ENCODE measurements at places on chromosomes 13 and 19. TPM values are rescaled to one million over a fixed set of nuclear protein-coding genes. Genes with fewer than 3 reads are reported as not detected.

The ZNF582 gene
- total RNA-seq, result 2.1 TPM

DNA sequence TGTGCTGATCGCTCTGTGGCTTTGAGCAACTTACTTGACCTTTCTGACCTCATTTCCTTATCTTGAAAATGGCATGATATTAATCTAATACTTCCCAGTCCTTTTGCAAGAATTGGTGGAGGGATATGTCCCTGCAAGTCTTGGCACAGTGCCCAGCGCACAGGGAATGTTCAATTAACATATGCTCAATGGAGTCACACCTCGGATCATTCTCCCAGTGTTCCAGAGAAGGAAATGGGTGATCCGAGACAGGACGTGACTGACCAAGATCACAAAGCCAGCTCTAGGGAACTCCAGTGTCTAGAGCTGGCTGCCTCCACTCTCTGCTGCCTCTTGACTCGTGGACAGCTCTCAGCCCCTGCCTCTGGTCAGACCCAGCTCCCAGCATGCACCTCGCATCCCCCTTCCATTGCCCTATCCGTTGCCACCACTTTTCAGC lies 3.6 kb downstream of the CDC42EP5 start:
- no peak overlapping the region for H3K27ac ChIP-seq
- H3K4me1 ChIP-seq, result no peaks in the 10 kb centered on the region
- peaks cover 30% of the 10 kb centered on the region for H3K27me3 ChIP-seq
- no peak overlapping the region for H3K4me3 ChIP-seq
- peak; percentile 20 for DNase-seq

DNA sequence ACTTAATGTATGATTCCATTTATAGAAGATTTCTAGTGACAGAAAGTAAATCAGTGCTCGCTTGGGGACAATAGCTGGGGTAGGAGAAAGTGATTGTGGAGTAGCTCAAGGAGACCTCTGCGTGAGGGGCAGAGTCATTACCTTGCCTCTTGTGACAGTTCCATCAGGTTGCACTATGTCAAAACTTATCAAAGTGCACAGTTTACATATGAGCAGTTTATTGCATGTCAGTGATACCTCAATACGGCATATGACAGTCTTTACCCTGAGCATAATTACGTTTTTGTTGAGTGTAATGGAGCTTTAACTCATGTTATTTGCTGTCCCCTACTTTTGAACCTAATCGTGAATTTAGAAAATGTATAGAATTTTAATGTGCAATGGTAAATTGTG lies 15.0 kb downstream of the ARHGEF7 start:
- no peaks in the 10 kb centered on the region for H3K36me3 ChIP-seq
- H3K4me3 ChIP-seq, result no peak overlapping the region
- DNase-seq, result no peak
- H3K27me3 ChIP-seq, result no peaks in the 10 kb centered on the region
- no peaks in the 10 kb centered on the region for H3K4me1 ChIP-seq
- H3K27ac ChIP-seq, result no peak overlapping the region

The PRTN3 gene
- 0.86 TPM for total RNA-seq

The PLEKHJ1 gene
- total RNA-seq, result 127 TPM

The LCP1 gene
- 163 TPM for total RNA-seq

- H3K4me3 ChIP-seq, result no peak overlapping the region
- no peaks in the 10 kb centered on the region for H3K36me3 ChIP-seq
- no peak for DNase-seq
- H3K27ac ChIP-seq, result no peak overlapping the region
- H3K27me3 ChIP-seq, result no peaks in the 10 kb centered on the region
These were observed 213.7 kb downstream of the SLITRK5 start for GRCh38 chr13:87884884-87885283.

- no peak overlapping the region for H3K4me3 ChIP-seq
- H3K4me1 ChIP-seq, result no peaks in the 10 kb centered on the region
- H3K36me3 ChIP-seq, result no peaks in the 10 kb centered on the region
- no peaks in the 10 kb centered on the region for H3K27me3 ChIP-seq
- no peak for DNase-seq
These were observed 316.8 kb downstream of the ATP8A2 start for GRCh38 chr13:25688536-25688935.

The ACP7 gene
- not detected for total RNA-seq

GRCh38 chr19:47350630-47351029 lies 1.5 kb downstream of the DHX34 start:
- H3K27me3 ChIP-seq, result no peaks in the 10 kb centered on the region
- H3K4me1 ChIP-seq, result peaks cover 32% of the 10 kb centered on the region
- 0 out of 3 replicates have a peak overlapping the region, but pooled peaks have one; percentile 16 for H3K27ac ChIP-seq
- no peak for DNase-seq
- peaks cover 48% of the 10 kb centered on the region for H3K36me3 ChIP-seq

DNA sequence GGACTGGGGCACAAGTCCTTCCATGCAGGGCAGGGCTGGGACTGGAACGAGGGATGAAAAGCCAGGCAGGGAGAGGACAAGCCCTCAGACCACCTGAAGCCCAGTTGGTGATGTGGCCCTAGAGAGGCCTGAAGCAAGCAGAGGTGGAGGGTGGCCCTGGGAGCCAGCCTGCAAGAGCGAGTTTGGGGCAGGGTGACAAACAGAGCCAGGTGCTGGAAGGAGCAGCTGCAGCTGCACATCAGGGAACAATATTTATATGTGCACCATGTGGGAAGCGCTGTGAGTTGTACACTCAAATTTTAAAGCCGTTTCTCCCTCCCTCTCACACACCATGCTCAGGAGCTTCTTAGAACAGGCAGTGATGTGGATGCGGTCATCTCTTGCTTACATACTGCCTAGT lies 67.8 kb downstream of the FGF9 start:
- H3K36me3 ChIP-seq, result no peaks in the 10 kb centered on the region
- H3K4me1 ChIP-seq, result no peaks in the 10 kb centered on the region
- no peak overlapping the region for H3K27ac ChIP-seq
- DNase-seq, result no peak
- H3K27me3 ChIP-seq, result no peaks in the 10 kb centered on the region

GRCh38 chr13:52944697-52945096 lies 83.9 kb upstream of the OLFM4 start:
- no peak overlapping the region for H3K4me3 ChIP-seq
- no peak for DNase-seq
- no peaks in the 10 kb centered on the region for H3K36me3 ChIP-seq
- no peaks in the 10 kb centered on the region for H3K27me3 ChIP-seq
- no peaks in the 10 kb centered on the region for H3K4me1 ChIP-seq
- no peak overlapping the region for H3K27ac ChIP-seq

- no peak overlapping the region for H3K4me3 ChIP-seq
- H3K4me1 ChIP-seq, result peaks cover 5% of the 10 kb centered on the region
- H3K27ac ChIP-seq, result no peak overlapping the region
- no peaks in the 10 kb centered on the region for H3K27me3 ChIP-seq
These were observed 53.0 kb downstream of the LRCH1 start for GRCh38 chr13:46605825-46606554.

GRCh38 chr13:72437458-72437857 lies 290.0 kb downstream of the MZT1 start:
- H3K4me3 ChIP-seq, result no peak overlapping the region
- DNase-seq, result no peak
- no peaks in the 10 kb centered on the region for H3K36me3 ChIP-seq
- no peaks in the 10 kb centered on the region for H3K27me3 ChIP-seq

GRCh38 chr19:42247640-42248199 lies 5.3 kb upstream of the GSK3A start:
- H3K27ac ChIP-seq, result no peak overlapping the region
- peaks cover 47% of the 10 kb centered on the region for H3K36me3 ChIP-seq
- peaks cover 24% of the 10 kb centered on the region for H3K4me1 ChIP-seq
- no peak overlapping the region for H3K4me3 ChIP-seq

The TYROBP gene
- total RNA-seq, result 2.7 TPM

The SELENOV gene
- 0.09 TPM for total RNA-seq

GRCh38 chr19:752652-753517 lies 2.0 kb downstream of the MISP start:
- no peak overlapping the region for H3K27ac ChIP-seq
- no peaks in the 10 kb centered on the region for H3K36me3 ChIP-seq
- peak; percentile 34 for DNase-seq
- peaks cover 11% of the 10 kb centered on the region for H3K4me1 ChIP-seq
- H3K4me3 ChIP-seq, result no peak overlapping the region

The UPK1A gene
- not detected for total RNA-seq

GRCh38 chr13:71851498-71852409 lies 15.2 kb downstream of the DACH1 start:
- no peak overlapping the region for H3K4me3 ChIP-seq
- H3K27me3 ChIP-seq, result no peaks in the 10 kb centered on the region
- H3K27ac ChIP-seq, result no peak overlapping the region
- no peaks in the 10 kb centered on the region for H3K36me3 ChIP-seq
- H3K4me1 ChIP-seq, result no peaks in the 10 kb centered on the region
- DNase-seq, result no peak

DNA sequence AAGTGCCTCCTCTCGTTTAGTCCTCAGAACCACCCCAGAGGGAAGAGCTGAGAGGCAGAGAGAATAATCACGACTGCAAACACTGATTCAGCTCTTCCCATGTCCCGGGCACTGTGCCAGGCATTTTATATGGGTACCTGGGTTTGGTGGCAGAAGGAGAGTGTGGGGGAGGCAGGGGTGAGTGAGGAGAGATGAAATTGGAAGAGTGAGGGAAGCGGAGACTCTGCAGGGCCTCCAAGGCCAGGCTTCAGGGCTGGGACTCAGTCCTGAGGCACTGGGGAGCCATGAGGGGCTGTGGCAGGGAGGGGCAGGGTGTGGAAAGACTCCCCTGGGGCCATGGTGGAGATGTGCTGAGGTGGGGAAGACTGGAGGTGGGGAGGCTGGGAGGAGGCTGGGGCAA lies 8.7 kb downstream of the SYNGR4 start:
- H3K36me3 ChIP-seq, result no peaks in the 10 kb centered on the region
- no peak overlapping the region for H3K27ac ChIP-seq
- peaks cover 20% of the 10 kb centered on the region for H3K4me1 ChIP-seq
- no peak for DNase-seq

DNA sequence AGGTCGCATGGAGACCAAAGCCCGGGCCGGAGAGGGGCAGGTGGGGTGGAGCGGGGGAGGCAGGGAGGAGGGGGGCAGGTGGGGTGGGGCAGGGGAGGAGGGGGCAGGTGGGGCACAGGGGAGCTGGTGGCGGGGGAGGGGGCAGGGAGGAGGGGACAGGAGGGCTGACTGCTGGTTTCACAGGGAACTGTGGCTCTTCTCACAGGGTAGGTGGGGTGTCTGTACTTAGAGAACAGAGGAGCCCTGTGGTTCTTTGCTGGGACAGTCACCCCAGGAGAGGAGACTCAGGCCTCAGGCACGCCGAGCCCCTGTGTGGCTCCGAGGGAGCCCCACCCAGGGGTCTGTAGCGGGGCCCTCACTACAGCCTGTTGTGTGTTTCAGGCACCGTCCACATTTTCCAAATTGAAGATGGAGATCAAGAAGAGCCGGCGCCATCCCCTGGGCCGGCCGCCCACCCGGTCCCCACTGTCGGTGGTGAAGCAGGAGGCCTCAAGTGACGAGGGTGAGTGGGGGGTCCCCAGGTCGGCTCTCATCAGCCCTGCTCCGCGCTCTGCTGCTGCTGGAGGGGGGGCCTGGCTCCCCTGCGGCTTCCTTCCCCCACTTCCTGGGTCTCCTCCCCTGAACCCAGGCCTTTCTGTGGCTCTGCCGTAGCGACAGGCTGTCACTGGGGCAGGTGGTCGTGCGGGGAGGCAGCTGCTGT lies 162.7 kb downstream of the KDM4B start:
- H3K27ac ChIP-seq, result no peak overlapping the region
- peaks cover 27% of the 10 kb centered on the region for H3K36me3 ChIP-seq
- H3K27me3 ChIP-seq, result no peaks in the 10 kb centered on the region
- DNase-seq, result no peak
- peaks cover 26% of the 10 kb centered on the region for H3K4me1 ChIP-seq

GRCh38 chr13:113078902-113079780 lies 26.4 kb upstream of the F7 start:
- H3K4me3 ChIP-seq, result no peak overlapping the region
- no peak for DNase-seq
- no peak overlapping the region for H3K27ac ChIP-seq
- H3K27me3 ChIP-seq, result no peaks in the 10 kb centered on the region
- H3K36me3 ChIP-seq, result no peaks in the 10 kb centered on the region

The PODNL1 gene
- 0.40 TPM for total RNA-seq

DNA sequence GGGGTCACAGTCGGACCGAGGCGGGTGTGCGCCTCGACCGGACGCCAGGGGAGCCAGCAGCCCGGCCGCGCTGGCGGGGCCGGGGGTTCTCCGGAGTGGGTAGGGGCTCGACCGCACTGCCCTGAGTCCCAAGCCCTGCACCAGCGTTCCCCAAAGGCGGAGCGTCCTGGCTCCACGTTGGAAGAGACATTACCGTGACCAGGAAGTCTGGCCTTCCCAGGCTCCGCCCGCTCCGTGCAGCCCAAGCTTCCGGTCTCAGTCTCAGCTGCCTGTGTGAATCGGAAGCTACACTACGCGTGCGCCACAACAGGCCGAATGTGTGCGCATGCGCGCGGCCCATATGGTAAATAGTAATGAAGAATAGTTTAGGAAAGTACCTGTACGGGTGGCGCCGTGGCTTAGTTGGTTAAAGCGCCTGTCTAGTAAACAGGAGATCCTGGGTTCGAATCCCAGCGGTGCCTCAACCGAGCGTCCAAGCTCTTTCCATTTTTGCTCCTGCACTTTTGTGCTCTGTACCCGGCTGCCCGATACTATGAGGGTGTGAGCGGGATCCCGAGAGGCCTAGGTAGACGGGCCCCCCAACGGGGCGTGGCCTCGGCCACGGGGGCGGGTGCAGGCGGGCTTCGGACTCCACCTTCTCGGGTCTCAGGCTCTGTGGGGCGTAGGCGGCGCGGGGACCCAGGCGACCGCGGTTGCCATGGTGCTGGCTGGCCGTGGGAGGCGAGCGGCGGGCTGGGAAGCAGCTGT lies 17.3 kb upstream of the LRP3 start:
- H3K4me3 ChIP-seq, result peak overlapping the region; percentile 72
- peak overlapping the region; percentile 85 for H3K27ac ChIP-seq
- H3K4me1 ChIP-seq, result peaks cover 12% of the 10 kb centered on the region
- no peaks in the 10 kb centered on the region for H3K36me3 ChIP-seq

DNA sequence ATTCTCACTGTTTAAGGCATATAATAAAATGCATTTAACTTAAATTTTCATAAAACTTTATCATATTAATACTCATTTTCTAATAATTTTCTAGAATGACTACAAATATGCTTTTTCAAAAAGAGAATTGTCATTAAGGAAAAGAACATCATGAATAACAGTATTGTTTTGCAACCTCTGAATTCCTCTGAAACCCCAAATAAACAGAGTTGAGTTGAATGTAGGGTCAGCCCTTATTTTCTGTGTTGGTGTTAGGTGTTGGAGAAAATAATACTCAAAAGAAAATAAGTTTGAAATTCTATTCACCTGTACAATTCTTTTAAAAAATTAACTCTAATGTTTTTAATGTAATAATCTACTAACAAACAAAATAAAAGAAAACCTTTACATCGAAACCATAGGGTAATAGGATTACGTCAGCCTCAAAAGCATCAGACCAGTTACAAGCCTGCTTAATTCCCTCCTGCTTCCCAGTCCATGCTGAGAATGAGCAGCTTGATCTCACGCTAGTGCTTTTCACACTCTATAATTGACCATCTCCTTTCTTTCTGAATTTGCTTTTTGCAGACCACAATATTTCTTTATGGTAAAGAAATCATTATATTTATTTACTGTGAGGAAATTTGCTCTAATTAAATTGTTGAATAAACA lies 160.9 kb downstream of the PCDH9 start:
- no peak overlapping the region for H3K4me3 ChIP-seq
- H3K27ac ChIP-seq, result no peak overlapping the region
- no peaks in the 10 kb centered on the region for H3K27me3 ChIP-seq
- H3K4me1 ChIP-seq, result no peaks in the 10 kb centered on the region
- no peak for DNase-seq
- H3K36me3 ChIP-seq, result no peaks in the 10 kb centered on the region

The DAND5 gene
- total RNA-seq, result 0.74 TPM

The VWA8 gene
- 17.3 TPM for total RNA-seq

- DNase-seq, result no peak
- H3K27ac ChIP-seq, result no peak overlapping the region
- H3K4me3 ChIP-seq, result no peak overlapping the region
- H3K36me3 ChIP-seq, result no peaks in the 10 kb centered on the region
These were observed 231.9 kb upstream of the ARGLU1 start for GRCh38 chr13:106799781-106800335.

The FAM124A gene
- total RNA-seq, result not detected

Measured in K562 (cell line).